ENCODE measurements at places on chromosomes 13 and 19.

DNA sequence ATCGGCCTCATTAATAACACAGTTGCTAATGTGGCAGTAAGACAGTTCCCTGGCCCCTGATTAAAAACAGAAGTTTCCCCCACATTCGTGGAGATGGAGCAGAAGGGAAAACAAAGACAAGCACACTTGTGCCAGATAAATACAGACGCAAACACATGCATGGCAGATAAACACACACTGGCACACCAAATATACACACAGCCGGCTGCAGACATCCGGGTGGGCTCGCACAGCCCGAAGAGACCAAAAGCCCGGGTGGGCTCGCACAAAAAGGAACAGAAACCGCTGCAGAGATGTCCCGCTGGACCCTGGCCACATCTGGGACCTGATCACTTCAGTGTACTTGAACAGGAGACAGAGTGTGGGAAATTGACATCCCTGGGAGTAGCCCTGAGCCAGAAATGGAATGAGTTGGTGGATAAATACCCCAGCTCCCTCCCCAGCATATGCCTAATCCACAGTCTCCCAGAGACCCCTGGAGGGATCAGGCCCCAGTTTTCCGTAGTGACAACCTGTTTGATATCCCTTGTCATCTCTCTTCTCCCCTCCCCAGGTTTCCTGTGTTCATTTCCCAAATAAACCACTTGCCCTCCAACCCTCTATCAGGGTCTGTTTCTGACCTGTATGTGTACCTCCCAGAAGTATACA lies 36.0 kb upstream of the ADGRE5 start:
- no peak for ATAC-seq

DNA sequence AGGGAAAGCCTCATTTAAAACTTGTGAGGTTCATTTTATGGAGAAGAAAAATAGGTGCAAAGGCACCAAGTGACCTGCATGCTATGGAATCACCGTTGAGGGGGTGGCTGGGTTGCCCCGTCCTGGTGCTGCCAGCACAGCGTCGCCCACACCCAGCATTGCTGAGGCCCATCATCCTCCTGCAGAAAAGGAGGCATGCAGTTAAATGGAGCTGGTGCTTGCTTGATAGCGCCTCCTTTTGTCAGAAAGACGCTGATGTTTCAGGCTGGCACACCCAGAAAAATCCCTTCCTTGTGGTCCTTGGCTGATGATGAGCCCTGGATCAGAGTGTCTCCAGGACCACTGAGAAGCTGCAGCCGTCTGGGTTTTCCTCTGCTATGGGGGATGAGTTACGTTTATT lies 36.9 kb downstream of the DHRS12 start:
- no peak for ATAC-seq

DNA sequence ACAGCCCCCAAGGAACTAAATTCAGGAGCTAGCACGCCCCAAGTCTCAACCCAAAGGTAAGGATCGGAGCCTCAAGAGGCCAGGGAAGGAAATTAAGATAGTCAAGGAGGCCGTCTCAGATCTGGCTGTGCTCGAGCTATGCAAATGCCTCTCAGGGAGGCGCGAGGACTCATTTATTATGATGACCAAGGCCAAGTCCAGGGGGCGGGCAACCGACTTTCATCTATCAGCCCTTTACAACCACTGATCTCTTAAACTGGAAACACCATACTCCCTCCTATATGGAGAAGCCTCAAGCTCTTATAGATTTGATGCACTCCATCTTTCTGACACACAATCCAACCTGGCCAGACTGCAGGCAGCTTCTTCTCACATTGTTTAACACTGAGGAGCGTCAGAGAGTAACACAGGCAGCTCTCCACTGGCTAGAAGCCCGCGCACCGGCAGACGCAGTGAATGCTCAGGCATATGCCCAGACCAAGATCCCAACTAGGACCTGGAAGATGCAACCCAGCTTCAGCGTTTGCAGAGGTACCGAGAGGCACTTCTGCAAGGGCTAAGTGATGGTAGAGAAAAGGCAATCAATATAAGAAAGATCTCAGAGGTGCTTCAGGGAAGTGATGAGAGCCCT lies 9.6 kb upstream of the SLC15A1 start:
- peak; percentile 77 for ATAC-seq

GRCh38 chr13:37753776-37754175 lies 115.8 kb downstream of the TRPC4 start:
- ATAC-seq, result no peak

- peak; percentile 80 for ATAC-seq
Measured at GRCh38 chr13:75635828-75636435, at the start of gene LMO7. Gene LMO7, plus strand, starts transcription at chr13:75636330. Its CDS starts 328 bp downstream, at chr13:75636658.

GRCh38 chr19:58511353-58512208 lies at the start of gene SLC27A5:
Gene SLC27A5, minus strand, starts transcription at chr19:58511992. Its CDS starts 37 bp downstream, at chr19:58511955.
- ATAC-seq, result no peak

DNA sequence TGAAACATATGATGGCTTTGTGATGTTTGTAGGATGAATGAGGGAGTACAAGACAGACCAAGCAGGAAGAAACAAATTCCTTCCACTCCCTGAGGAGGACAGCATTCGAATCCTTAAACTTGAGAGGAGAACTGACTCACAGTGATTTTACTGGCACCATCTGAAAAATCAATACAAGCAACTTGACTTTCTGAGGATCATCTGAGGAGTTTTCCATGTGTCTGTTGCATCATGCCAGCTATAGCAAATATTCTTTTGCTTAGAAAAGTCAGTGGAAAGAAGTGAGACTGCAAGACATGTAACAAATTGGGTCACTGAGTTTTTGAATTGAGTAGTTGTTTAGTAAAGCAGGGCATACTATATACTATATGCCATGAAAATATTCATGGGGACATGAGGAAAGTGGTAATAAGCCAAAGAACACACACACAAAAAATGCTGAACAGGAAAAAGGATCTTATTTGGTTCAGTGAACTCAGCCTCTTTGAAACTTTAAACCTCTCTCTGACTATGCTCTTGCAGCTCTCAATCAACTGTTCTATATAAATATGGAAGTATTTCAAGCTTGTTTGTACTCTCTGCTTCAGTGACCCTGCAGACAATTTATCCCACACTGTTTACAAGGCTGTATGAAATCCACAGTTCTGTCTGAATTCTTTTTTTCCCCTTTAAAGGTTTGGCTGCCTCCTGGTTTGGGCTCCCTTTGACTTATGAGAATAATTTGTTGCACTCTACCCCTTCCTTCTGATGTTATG lies 35.5 kb downstream of the SERTM1 start:
- no peak for ATAC-seq

DNA sequence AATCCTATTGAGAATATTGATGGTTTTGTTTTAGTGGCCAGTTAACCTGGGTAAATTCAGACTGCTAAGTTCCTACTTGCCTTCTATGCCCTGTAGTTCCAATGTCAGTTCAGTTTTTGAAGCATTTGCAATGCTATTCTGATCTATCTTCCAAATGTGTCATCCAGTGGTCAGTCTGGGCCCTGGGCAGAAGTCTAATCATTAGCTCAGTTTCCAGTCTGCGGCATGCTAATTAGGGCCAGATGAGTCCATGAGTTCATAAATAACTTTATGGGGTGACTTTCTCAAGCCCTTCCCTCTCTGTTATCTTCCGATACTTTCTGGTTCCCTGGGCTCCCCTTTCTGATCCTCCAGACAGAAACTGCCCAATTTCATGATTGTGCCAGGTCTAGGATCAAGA lies 32.7 kb downstream of the FAM187B start:
- peak; percentile 92 for ATAC-seq

DNA sequence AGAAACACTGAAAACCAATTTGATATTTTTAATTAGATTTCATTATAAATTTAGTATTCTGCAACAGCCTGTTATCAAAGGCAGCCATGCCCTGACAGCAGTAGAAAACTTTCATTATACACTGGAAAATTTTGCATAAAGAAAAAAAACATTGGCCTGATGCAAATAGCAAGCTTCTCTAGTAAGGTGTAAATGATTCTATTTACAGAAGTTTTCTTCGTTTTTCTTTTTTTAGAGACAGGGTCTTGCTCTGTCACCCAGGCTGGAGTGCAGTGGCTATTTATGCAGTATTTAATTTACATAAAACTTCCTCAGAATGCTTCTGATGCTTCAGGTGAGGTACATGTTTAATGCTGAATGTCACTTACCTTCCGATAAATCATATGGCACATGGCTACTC lies 67.0 kb downstream of the ABCC4 start:
- no peak for ATAC-seq

DNA sequence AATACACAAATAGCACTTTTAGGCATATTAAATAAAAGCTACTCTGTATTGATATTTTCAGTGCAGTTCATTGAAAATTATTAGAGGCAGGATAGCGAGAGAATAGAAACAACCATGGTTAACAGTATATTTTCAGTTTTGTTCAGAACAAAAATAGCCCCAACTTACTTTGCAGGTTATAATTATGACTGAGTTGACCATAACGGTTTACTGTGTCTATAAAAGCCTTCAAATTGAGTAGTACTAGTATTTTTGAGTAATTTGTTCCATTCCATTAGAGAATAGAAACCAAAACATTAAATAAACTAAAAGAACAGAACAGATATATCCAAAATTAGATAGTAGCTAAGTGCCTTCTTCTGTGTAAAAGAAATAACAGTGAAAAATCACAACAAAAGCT lies 1108.4 kb upstream of the PCDH20 start:
- no peak for ATAC-seq

GRCh38 chr13:52701728-52702465 lies 37.7 kb downstream of the CNMD start:
- no peak for ATAC-seq

GRCh38 chr13:40206241-40207000 lies 460.0 kb downstream of the FOXO1 start:
- no peak for ATAC-seq

DNA sequence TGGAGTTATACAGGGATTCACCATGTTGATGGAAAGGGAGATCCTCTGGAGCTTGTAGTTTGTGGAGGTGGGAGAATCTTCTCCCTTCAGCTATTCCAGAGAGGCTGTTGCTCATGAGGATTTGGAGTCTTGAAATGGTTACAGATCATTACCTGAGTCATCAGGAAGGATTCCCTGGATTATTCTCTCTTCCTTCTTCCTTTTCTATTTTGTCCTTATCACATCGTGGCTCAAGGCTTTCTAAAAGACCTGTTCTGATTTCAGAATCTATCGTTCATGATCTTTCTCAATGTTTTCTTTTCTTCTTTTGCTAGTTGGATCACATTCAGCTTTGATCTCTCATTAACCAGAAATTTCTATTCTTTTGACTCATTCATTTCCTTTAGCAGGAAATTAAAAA lies 196.0 kb downstream of the KLF5 start:
- no peak for ATAC-seq

- ATAC-seq, result no peak
Measured at GRCh38 chr13:48492470-48493065, 40.3 kb downstream of the RCBTB2 start.

GRCh38 chr13:110444226-110444653 lies 117.3 kb downstream of the RAB20 start:
- ATAC-seq, result peak; percentile 6

GRCh38 chr19:48274173-48274572 lies 4.3 kb downstream of the ZNF114 start:
- no peak for ATAC-seq

- no peak for ATAC-seq
Measured at GRCh38 chr13:51950722-51951121, 60.5 kb downstream of the ATP7B start.

- peak; percentile 72 for ATAC-seq
Measured at GRCh38 chr13:66995203-66995611, 234.9 kb downstream of the PCDH9 start.

DNA sequence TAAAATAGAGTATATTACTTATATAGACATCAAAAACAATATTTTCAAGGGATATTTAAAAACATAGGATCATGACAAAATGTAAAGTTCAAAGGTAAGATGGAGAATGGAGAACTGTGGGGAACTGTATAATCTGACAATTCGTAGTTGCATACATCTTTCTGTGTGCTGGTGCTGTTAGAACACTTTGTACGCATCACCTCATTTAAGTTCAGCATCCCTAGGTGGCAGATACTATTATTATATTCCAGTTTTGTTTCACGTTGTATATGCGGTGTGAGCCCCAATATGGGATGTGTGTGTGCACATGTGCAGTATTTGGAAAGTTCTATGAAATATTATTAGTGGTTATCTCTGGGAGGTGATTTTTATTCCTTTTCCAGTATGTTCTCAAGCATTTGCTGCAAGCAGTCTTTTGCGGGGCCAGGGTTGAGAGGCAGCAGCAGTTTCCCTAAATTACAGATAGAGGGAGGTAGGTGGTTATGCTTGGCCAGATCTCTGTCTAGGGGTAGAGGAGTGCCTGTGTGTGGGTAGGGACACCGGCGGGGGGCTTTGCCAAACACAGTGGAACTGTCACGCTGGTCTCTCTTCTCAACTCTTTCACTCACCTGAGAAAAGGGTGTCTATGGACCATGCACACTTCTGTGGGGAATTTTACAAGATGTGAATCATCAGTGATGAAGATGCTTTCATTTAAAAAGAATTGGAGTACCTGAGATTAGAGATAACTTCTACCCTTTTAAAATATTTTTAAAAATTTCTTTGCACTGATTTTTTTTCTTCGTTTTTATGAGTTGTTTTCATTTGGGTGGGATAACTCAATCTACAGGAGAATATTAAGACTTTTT lies 55.6 kb upstream of the ALOX5AP start:
- peak; percentile 96 for ATAC-seq

GRCh38 chr19:33216198-33216830 lies 9.3 kb downstream of the SLC7A10 start:
- ATAC-seq, result no peak

DNA sequence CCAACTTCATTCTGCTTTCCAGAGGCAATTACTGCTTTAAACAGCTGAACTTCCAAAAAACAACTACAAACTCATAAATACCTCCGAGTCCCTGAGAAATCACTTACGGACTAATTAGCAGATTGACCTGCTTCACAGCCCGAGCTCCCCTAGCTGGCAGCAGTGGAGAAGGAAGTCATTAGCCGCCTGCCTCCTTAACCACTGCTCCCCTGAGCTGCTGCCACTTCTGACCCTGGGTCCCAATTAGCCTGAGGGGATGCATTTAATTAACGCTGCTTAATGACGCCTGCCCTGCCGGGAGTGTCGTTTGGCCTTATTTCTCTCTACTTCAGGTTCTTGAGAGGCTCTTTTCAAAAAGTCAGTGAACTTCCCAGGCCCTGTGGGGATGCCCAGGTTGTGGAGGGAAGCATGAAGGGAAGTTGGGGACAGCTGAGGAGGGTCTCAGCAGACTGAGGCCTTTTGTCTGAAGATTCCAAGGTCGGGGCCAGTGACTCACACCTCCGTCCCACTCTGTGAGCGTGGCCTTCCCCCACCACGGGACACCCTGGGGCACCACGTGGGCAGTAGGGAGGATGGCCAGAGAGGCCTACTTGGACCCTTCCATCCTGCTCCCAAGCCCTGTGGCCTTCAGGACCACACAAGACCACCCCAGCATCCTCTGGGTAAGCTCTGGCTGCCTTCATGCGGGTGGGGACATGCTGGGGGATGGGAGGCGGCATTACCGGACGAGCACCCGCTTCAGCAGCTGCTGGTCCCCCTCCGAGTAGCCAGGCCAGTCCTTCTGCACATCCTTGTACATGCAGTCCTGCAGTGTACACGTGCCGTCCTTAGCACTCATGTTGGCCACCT lies 19.8 kb upstream of the ISYNA1 start:
- ATAC-seq, result no peak

- no peak for ATAC-seq
Measured at GRCh38 chr13:22077205-22077683, 406.4 kb downstream of the FGF9 start.

DNA sequence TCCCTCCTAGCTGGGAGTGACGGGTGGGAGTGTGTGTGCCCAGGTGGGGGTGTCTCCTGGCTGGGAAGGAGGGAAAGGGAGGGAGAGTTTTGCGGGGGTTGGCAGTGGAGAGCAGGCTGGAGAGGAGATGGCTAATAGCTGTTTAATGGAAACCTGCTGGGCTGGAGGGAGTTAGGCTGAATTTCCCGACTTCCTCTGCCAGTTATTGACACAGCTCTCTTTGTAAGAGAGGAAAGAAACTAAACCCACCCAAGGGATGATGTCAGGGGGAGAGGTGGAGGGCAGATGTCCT lies 10.2 kb upstream of the ILF3 start:
- ATAC-seq, result peak; percentile 3

All from motor neuron (in vitro differentiated cells).